Stimulated activated CD4-positive, alpha-beta T cell treated with anti-CD3 and anti-CD28 coated beads, Interleukin-12 subunit alpha, Interleukin-12 subunit beta, amount 100 ng/mL, for 48 hours (primary cell): ENCODE measurements at places on chromosomes 16 and 17.
A peak's percentile ranks its signal among the peaks of the same experiment; 100 is the strongest.

- DNase-seq: no peak
Observed at GRCh38 chr17:31834448-31834847, 24.6 kb downstream of the COPRS start.

GRCh38 chr17:28970879-28971278 lies 19.6 kb upstream of the PHF12 start:
- DNase-seq: no peak

GRCh38 chr16:48317026-48317425 lies 68.2 kb downstream of the SIAH1 start:
- DNase-seq: no peak

DNA sequence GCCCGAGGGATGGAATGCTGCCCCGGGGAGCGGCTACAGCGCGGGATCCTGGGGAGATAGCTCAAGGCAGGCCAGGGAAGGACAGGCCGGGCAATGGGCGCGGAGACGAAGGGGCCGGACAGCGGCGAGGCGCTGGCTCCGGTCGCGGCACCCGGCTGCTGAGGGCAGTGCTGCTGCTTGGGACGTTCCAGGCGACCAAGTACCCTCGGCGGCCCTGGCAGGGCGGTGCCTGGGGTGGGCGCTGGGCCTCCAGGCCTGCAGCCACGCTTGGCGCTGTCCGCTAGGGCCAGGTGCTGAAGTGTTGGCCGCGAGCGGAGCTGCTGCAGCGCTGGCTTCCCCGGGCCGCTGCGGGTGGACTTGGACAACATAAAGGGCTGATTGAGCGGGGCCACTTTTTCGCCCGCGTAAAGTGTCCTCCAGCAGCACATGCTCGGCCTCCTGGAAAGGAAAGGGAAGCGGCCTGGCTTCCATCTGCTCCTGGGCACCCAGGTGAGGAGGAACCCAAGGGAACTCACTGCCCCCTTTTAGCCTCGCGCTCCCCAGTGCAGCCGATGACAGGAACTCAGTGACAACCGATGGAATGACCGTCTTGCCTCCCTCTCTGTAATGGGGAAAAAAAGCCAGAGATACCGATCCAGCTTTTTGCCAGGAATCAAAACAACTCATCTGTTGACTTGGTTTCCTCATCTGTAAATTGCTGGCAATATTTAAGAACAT lies 23.7 kb downstream of the CLEC3A start:
- peak; percentile 19 for DNase-seq

DNA sequence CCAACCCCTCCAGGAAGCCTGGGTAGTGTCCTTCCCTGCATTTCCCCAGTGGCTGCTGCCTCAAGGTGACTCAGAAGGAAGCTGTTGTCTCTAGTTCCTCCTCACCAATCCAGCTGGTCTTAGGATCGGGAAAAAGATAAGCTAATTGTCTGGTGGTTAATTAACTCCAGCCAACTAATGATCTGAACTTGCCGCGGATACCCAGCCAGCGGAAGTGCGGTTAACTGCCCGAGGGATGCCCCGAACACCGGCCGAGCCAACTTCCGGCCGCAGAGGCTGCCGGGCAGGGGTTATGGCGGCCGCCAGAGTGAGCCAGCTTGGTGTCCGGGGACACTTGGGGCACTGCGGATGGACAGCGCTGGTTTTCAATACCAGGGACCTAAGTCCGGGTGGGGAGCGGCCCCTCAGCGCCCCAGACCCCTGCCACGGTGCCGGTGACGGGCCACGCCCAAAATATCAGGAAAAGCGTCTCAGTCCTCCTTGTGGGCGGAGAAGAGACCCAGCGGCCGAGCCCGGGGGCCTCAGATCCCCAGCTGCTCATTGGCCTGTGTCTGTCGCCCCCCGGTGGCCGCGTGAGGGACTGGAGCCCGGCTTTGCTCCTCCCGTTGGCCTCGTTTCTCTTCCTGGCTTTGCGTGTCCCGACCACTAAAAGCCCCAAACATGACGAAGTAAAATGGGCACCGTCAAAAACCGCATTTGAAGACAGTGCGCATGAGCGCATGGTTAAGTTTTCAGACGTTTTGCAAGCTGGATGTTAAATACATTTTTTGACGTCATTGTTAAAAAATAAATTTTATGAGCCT lies 10.2 kb upstream of the PRSS22 start:
- DNase-seq: peak; percentile 97

- DNase-seq: no peak
Observed at GRCh38 chr16:75763204-75763603, 36.9 kb upstream of the CPHXL start.

- DNase-seq: no peak
Observed at GRCh38 chr16:85025781-85026653, 1.6 kb upstream of the KIAA0513 start.

DNA sequence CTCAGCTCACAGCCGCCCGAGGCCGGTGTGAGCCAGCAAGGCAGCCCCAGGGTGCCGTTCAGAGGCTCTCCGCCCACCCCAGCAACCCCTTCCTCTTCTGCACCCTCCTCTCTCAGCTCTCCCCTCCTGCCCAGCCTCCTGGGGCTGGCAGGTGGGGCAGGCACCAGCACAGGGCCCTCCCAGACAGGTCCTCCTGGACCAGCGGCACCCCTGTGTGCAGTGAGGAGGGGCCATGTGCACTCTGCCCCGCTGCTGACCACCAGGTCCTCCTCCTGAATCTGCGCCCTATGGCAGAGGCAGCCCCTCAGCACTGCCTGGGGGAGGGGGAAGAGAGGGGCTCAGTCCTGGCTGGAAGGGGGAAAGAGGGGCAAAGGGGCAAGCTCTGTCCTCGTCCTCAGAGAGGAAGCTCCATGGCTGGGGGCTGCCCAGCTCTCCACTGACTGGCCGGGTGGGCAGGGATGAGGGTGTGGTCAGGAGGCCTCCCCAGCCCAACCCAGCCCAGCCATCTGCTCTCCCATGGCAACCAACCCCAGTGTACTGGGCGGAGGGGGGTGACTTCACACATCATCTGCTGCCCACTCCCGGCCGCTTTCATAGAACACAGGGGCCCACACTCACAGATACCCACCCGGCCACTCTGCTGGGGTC lies 5.4 kb upstream of the BCAR1 start:
- DNase-seq: no peak

- DNase-seq: no peak
Observed at GRCh38 chr16:26961459-26961858, 105.3 kb upstream of the C16orf82 start.

GRCh38 chr16:31819386-31819785 lies 54.2 kb upstream of the ZNF267 start:
- DNase-seq: no peak

DNA sequence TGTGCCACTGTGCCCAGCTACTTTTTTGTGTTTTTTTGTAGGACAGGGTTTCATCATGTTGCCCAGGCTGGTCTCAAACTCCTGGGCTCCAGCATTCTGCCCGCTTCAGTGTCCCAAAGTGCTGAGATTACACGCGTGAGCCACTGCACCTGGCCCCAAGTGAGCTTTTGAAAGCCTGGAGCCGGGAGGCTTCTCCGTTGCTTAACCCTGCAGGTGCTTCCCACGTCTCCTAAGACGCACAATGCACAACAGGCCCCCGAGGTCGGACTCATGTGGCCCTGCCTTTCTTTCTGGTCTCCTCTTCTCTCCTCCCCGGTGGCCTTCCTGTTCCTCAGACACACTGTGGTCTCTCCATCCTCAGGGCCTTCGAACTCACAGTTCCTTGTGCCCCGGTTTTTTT lies 12.5 kb downstream of the RABEP2 start:
- no peak for DNase-seq

- DNase-seq: no peak
Observed at GRCh38 chr16:75248536-75249380, 2.7 kb downstream of the BCAR1 start.

GRCh38 chr16:57347858-57348257 lies 10.7 kb upstream of the CCL22 start:
- DNase-seq: no peak

DNA sequence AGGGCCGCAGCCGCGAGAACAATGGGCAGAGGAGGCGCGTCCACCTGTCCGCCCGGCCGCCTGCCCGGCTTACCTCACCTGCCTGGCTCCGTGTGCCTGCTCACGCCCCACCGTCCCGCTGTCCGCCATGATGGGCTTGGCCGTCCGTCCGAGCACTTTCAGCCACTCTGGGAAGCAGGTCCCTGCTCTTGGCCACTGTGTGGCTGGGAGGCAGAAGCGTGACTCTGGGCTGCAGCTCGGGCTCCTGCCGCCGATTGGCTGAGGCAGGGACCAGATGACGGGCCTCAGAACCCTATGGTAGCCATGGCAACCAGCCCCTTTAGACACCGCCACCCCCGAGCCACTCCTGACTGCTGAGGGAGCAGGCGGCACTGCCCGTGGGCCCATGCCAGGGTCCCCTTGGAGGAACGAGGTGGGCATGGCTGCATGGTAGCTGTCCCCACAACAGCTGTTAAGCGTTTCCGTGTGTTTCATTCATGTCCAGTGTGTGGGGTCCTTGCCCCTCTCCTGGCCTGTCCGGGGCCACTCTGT lies 8.9 kb upstream of the AXIN1 start:
- DNase-seq: no peak
